Globus pallidus (tissue), 1 donor: ENCODE measurements at places on chromosomes 7 and 10.

DNA sequence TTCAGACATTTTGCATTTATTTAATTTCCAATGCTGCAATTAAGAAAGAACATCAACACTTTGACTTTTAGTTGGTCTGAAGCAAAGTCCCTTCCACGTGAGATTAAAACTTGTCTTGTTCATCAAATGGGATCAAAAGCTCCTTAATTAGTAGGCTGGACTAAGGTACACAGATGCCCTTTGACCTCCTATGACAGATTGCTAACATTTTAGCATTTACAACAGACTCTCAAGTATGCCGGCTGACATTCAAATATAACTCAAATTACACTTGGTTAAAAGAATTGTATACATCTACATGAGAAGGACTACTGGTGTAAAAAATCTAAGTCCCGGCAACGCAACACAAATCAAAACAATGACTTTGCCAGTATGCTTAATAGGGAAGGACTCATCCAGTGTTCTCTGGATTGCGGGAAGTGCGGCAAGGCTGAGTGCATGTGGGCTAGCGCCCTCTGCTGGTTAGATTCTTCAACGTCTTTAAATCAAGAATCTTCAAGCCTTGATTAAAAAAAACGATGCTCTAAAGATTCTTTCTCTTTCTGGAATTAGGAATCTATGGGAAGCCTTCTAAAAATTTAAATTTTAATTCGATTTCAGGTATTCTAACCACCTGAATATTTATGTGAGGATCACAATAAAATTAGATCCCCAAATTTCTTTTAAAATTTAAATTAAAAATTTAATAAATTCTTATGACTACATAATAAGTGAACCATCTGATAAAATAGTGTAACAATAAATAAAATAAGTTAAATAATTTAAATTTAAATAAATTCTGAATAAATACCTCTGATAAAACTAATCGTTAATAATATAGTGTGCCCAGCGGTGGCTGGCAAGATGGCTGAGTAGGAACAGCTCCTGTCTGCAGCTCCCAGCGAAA lies 444.7 kb downstream of the DGKB start:
- peak; percentile 64 for DNase-seq

- peak; percentile 61 for DNase-seq
Measured at GRCh38 chr7:37391791-37392672, 56.6 kb downstream of the ELMO1 start.

DNA sequence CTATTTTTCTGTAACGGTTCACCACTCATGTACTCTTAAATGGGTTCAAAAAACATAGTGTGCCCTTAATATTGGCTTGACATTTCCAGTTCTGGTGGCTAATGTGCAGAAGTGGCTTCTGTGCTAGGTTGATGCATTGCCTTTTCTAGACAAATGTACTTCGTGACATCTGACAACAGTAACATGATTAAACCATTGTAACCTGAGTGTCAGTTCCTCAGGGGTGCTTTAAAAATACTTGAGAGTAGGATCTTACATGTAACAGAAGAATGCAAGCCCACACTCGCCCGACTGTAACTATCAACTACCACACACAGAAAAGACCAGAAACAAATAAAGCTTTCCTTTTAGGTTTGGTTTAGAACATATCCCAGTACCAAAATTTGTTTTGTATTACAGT lies 393.4 kb upstream of the NFE2L3 start:
- no peak for DNase-seq

DNA sequence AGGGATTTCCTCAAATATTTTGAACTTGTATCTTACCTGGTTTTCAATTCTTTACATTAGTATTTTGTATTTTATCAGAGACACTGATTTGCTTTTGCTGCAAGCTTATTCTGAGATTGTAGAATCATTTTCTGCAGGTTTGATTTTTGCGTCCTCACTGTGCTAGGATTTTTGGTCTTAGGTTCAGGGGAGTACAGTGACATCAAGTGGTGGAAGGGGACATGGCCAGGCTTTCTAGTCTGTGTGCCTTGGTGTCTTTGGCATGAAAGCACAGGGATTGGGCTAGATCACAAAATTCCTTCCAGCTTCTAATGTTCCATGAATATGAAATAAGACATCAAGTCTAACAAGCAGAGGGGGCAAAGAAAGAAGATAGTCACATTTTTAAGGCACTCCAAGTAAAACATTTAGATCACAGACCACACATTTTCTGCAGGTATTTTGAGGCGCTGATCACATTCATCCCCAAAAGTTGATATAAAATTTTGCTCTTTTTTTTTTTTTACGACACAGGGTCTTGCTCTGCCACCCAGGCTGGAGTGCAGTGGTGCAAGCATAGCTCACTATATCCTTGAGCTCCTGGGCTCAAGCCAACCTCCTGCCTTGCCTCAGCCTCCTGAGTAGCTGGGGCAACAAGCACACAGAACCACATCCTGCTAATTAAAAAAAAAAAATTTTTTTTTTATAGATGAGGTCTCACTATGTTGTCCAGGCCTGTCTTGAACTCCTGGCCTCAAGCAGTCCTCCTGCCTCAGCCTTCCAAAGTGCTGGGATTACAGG lies 124.4 kb downstream of the PON1 start:
- peak; percentile 85 for DNase-seq

DNA sequence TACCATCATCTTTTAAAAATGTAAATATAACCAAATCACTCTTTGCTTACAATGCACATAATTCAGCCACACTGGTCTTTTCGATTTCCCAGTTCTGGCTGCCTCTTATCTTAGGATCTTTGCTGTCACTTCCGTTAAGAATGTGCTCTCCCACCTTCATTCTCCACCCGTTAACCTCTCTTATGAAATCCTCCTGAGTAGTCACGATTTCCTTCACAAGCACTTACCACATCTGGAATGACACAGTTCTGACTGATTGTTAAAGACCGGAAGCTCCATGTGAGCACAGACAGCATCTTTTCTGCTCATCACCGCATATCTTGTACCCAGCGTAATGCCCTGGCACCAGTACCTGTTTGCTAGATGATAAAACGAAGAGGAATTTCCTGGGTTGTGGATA lies 84.3 kb downstream of the CUL2 start:
- DNase-seq = no peak

DNA sequence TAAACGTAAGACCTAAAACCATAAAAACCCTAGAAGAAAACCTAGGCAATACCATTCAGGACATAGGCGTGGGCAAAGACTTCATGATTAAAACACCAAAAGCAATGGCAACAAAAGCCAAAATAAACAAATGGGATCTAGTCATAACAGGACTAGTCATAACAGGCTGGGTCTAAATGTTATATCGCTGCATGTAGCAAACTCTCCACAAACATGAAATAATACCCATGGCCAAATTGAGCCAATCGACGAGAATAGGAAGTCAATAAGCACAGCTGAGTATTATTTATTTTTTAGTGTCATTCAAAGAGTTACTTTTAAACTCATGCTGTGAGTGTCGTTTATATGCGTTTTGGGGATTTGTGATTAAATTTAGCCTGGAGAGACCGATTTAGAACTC lies 225.1 kb downstream of the TFEC start:
- no peak for DNase-seq

DNA sequence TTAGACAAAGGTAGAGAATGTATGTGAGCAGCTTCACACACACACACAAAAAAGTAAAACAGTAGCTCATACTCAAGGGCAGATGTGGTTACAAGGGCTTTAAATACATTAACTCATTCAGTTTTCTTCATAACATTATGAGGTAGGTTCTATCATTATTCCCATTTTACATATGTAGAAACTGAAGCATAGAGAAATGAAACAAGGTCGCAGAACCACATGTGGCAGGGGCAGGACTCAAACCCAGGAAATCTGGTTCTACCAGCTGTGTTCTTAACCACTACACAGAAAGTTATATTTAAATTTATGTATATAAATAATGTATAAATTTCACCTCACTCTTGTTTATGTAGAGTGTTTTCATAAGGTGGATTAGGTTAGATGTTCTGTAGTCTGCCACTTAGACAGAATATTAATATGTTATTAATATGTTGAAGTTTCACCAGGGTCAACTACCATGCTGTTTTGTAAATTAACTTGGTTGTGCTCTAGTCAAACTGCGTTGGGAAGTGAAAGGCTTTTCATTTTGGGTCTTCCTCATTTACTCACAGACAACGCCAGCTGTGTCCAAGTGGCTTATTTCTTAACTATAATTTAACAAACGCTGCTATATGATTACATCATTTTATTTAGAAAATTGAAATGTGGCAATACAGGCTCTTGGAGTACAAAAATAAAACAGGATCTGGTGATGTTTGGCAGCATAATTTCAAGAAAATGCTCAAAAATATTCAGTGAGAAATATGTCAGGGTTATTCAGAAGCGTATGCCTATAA lies 138.4 kb downstream of the MDFIC start:
- no peak for DNase-seq

GRCh38 chr7:43372676-43373355 lies 210.1 kb upstream of the STK17A start:
- no peak for DNase-seq

DNA sequence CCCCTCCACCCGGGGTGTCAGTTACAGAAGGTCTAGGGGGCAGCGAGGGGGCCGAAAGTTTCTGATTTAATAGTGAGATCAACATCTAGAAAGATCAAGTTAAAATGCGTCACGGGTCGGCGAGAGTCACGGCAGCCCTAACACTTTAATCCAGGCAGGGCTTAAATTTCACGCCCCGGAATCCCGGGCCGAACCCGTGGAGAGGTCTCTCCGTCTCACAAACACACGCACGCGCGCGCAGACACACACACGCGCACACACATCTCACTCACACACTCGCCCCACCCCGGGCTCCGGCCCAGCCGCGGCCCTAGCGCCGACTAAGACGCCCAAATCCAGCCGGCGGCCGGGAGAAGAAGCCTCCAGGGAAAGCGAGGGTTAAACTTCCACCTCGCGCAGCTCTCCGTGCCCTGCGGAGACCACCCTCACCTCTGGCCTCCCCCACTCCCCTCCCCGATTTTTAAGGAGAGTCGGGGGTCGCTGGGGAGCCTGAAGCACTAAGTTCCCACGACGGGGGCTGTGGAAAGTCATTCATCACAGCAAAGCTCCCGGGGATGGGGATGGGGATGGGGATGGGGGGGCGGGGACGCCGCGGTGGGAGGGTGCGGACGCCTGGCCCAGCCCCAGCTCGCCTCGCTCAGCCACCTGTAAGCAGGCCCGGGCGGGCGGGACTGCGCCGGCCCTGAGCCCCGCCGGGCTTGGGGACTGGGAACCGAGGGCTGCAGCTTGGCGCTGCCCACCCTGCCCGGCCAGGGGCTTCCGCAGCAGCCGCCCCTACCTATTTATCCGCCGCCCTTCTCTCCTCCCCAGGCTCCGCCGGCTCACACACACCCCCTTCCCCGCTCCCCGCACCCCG lies 1.6 kb downstream of the PDGFA start:
- DNase-seq = peak; percentile 71

GRCh38 chr10:26857991-26858706 lies 2.6 kb downstream of the ABI1 start:
- DNase-seq = no peak

DNA sequence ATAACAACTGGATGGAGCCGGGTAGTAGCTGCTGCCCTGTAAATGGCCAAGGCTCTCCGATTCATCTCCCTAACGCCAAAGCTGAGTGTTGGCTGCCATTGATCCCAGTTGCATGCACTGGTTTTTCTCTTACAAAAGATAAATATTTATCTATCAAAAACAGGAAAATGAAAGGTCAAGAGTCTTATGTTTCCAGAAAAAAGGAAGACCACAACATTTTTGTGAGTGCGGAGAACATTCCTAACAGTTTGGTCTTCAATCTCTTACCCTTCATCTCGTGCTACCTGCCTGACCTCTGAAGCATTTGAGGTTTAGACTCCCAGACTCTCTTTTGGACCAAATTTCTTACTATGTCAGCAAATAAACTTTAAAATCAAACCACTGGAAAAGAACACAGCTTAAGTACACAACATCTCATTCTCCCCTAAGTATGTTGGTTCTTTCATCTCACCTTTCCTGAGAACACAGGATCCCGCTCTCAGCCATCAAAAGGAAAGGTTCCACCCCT lies 61.6 kb downstream of the SORBS1 start:
- no peak for DNase-seq

GRCh38 chr10:71480662-71481061 lies 83.9 kb downstream of the CDH23 start:
- no peak for DNase-seq

DNA sequence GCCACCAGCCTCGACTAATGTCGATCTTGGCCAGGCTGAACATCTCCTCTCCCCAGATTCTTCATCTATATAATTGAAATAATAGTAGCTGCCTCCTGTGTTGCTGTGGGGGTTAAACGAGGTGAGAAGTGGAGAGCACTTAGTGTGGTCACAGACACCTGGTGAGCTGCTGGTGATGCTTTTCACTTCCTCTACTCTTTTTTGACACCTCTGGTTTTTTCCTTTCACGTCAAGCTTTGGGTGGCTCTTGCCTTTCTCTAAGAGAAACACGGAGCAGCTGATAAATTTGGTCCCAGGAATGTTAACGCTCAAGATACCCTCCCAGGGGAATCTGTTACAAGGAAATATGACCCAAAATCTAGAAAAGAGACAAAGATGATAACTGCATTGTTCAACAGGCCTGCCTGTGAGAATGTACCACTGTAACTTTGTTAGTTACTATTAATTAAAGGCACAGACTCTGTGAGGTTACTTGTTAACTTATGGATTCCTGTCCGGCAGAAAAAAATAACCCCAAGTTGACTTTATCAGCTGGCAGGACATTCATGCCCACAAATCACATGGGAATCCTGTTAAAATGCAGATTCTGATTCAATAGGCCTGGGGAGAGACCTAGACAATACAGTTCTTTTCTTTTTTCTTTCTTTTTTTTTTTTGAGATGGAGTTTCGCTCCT lies 9.5 kb upstream of the NPFFR1 start:
- no peak for DNase-seq

DNA sequence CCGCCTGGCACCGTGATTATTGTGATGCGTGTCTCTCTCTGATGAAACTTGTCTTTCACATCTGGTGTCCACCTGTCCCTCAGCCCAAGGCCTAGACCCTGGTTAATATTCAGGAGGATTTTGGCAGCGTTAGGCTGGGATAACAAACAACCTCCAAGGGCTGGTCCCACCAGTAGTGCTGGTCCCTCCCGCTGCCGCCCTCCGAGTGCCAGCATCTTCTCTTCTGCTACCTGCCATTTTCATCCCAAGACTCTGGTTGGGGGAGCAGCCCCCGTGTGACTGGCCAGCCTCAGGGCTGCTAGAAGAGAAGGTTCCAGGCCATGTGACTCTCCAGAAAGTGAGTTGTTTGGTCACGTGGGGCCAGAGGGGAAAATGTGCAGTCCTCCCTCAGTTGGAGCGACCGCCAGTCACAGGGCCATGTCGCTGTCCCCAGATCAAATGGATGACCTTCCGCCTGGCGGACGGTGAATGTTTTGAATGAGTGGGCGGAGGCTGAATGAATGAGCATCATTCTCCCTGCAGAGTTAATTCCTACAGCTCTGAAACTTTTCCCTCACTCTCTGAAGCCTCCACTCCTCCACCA lies 479.9 kb upstream of the FOXK1 start:
- no peak for DNase-seq
